Activated CD4-positive, alpha-beta T cell treated with anti-CD3 and anti-CD28 coated beads, Interleukin-2, amount 10 ng/mL, durations not matched to agents 24 days and 14 days (primary cell): ENCODE measurements at places on chromosomes 4 and X.

DNA sequence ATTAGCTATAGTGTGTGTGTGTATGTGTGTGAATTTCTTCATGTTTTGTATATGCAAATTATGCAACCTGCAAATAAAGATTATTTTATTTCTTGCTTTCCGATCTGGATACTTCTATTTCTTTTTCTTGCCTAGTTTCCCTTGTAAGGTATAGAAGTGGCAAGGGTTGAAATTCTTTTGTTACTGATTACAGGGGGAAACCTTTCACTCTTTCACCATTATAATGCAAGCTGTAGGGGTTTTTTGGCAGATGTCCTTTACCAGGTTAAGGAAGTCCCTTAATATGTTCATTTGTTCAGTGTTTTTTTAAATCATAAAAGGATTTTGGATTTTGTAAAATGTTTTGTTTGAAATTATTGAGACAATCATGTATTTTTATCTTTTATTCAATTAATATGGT, 44.3 kb upstream of the PDE5A start:
- no peak for DNase-seq

GRCh38 chrX:65686236-65686635, 18.8 kb downstream of the MSN start:
- DNase-seq, result no peak

DNA sequence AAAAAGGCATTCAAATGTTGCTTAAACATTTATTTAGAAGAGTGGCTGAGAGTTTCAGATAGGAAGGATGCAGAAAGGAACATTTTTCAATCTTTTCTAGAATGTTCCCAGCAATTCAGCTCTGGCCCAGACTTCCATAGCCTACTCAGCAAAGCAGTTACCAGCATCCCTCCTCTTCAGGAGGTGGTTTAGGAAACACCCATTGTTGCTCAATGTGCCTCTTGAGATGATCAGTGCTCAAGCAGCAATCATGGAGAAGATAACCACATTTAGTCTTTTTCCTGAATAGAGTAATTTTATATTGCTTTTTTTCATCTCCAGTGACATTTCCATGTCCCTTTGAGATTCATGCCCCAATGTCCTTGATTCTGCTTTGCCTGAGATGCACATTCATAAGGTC, 328.7 kb upstream of the PPARGC1A start:
- DNase-seq, result no peak

DNA sequence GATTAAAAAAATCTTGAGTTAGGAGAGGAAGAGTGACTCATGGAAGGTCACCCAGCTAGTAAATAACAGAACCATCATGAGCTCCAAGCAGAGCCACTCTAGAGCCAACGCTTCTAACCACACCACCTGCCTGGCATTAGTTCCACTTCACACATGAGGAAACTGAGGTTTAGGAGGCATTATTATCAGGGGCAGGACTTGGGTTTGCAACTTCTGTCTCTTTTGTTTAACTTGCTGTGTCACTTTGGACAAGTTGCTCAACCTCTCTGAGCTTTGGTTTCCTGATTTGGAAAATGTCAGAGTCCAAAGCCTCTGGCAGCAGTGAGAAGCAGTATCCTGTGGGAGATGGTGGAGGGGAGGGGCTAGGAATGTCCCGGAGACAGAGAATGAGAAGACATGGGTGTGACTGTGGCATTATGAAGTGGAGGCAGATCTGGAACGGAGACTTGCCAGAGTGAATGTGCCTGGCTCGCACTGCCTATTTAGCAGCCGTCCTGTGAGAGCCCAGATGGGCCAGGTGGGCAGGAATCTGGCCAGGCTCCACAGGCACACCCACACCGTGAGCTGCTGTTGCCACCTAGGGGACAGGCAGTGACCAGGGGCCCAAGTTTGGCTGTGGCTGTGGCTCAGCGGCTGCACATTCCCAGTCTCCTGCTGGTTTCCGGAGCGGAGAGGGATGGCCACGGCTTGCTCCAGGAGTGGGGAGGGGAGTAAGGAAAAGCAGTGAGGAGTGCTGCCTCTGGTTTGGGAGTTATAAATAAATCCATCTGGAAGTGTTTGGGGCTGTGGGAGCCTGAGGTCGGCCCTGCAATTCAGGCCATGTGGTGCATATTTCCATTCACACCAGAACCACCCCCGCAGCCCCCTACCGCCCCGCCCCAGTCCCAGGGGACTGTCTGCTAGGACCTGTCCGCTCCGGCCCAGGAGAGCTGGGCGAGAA, 93.4 kb downstream of the NHSL2 start:
- DNase-seq, result no peak

- DNase-seq, result no peak
Observed at GRCh38 chr4:24878636-24879016, 34.2 kb downstream of the CCDC149 start.

GRCh38 chrX:84729408-84729807, 227.2 kb upstream of the HDX start:
- DNase-seq, result no peak

GRCh38 chrX:77572322-77572721, 125.1 kb downstream of the FGF16 start:
- no peak for DNase-seq

DNA sequence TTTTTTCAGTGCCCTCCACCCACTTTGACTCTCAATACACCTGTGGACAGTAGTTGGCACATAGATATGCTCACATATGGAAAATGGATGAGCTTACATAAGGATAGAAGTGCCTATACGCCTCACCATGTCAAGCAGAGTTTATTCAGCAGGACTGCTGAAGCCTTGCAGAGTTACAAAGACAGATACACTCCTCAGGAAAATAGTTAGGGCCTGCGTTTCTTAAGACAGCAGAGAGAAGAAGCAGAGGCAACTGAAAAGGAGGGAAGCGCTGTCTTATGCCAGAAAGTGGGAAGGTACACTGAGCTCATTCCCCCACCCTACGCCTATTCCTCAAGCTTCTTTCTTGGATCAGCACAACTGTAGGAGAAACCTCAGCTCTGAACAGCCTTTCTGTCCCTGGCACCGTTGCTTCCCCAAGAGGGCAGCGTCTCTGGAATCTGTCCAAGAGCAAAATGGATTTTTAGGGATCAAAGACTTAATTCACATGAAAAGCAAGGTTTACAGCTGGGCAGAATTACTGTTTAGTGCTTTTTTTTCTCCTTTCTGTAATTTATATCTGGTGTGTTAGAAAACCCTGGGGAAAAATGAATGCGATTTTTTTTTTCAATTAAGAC, 37.3 kb upstream of the MBTPS2 start:
- no peak for DNase-seq

GRCh38 chr4:153560908-153561307, 94.7 kb downstream of the TMEM131L start:
- no peak for DNase-seq

GRCh38 chr4:8400632-8401325, 39.7 kb downstream of the ACOX3 start:
- no peak for DNase-seq

DNA sequence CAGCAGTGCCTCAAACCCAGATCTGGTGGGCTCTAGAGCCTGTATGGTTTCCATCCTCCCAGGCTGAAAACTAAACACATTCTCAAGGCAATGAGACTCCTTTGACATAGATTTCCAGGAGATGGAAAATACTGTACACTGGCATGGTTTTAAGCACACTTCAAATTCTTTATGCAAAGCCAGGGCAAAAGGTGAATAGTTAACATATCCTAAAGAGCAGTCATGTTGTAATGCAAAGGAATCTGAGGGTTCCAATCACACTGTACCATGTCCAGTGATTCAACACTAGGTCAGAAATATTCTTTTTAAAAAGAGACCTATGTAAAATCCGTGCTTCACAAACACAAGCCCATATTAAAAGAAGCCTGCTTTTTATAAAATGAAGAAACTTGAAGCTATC, 195.3 kb downstream of the QDPR start:
- no peak for DNase-seq

- DNase-seq, result peak; percentile 63
Observed at GRCh38 chr4:141771889-141772830, 135.8 kb downstream of the IL15 start.

GRCh38 chr4:75822416-75822815, 79.8 kb downstream of the PPEF2 start:
- no peak for DNase-seq

DNA sequence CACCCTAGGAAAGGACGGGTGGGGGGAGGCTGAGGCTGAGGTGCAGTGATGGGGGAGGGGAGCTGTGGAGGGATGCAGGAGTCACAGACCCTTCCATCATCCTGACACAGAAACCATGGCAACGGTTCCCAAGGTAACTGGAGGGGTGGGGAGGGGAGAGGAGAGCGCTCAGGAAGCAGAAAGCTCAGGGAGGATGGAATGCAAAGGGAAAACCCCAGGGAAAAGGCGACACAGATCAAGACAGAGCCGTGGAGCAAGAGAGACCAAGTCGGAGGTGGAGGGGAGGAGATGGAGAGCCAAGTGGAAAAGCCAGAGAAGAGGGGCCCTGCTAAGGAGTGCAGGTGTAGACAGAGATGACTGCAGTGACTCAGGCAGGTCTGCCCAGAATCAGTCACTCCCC, 14.5 kb downstream of the L1CAM start:
- DNase-seq, result no peak

DNA sequence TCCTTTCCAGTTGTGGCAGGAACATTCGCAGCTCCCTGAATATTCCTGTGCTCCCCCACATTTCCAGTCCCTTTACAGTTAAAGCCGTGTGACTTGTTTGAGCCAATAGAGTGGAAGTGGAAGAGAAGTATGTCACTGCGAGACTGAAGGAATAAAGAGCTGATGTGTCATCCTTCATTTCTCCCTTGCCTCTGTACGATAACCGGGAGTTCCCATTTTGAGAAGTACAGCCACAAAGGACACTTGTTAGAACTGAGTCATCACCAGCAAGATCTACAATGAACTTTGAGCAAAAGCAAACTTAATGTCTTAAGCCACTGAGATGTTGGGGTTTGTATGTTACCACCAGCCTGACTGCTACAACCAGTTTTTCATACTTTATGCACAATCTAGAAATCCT, 92.3 kb downstream of the SPRY1 start:
- DNase-seq, result peak; percentile 63

- peak; percentile 78 for DNase-seq
Observed at GRCh38 chr4:10015140-10015753, 6.0 kb downstream of the SLC2A9 start.

- no peak for DNase-seq
Observed at GRCh38 chrX:40248822-40249221, 151.1 kb upstream of the BCOR start.

GRCh38 chr4:11847167-11847566, 418.5 kb upstream of the HS3ST1 start:
- DNase-seq, result no peak

- DNase-seq, result no peak
Observed at GRCh38 chr4:153119626-153120025, 84.6 kb upstream of the TRIM2 start.

DNA sequence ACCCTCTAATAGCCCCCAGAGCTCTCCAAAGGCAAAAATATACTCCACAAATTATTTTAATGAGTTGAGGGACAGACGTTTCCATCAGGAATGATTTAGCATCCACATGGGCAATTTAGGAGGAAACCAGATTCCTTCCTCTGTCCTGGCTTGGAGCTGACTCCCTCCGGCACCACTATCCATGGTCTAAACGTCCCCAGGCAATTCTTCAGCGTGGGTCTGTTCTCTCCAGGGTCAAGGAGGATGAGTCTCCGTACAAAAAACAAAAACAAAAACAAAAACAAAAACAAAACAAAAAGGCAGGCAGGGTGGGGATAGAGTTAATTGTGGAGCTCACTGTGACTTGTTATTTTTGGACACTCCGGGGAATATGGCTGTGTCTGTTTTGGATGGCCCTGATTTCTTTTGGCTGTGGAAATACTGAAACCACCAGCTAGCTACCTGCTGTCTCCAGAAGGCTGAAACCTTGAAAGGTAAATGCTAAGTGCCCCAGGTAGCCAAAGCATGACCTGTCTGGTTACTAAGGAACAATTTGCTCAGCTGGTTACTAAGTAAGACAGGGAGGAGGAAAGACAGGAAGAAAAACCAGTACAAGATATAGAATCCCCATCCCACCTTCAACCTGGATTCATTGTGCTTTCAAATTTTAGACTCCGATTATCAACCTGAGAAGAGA, 419.1 kb upstream of the LCORL start:
- no peak for DNase-seq

GRCh38 chr4:10115797-10116568, 616 bp downstream of the WDR1 start:
- peak; percentile 93 for DNase-seq

- DNase-seq, result no peak
Observed at GRCh38 chr4:148514041-148514440, 71.8 kb upstream of the NR3C2 start.

DNA sequence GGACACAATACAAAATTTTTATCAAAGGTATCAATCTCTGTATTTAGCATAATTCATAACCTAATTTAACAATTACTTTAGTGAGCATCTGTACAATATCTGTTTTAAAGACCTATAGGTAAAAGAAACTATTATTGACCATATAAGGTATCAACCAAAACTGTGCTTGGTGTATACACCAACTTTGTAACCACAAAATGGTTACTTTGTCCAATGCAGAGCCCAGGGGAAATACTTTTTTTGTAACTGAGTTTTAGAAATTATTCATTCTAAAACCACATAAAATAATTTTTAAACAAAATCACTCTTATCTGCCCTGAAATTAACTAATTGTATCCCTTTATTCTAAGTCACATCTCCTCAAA, 5.0 kb downstream of the CXXC4 start:
- DNase-seq, result no peak

DNA sequence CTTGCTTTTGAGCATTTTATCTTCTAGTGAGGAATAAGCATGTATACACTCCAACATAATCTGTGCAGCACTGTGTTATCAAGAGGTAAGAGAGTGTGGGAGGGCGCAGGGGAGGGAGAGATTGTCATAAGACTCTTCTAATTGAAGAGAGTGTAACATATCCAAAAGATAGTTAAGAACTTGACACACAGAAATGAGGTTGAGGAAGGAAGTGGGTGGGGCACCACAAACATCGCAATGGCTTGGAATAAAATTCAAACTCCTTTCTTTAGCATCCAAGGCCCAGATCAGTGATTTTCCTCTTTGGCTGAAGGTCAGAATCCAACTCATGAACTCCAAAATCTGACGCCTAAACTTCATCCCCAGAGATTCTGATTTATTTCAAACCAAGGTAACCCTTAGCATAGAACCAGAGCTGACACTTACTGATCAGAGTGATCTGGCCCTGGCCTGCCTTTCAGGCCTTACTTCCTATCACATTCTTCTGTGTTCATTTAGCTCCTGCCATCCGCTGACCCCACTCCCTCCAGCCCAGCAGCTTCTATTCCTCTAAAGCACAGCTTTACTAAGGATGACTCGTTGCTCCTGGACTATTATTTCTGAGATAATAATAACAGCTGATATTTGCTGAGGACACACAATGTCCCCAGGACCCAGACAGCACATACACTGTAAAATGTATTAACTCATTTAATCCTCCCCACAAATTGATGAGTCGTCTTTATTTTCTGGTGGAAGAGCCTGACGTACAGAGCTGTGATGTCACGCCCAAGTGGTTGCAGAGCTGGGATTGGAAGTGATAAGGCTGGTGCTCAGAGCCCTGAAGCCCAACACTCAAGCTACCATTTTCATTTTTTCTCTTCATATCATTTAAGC, 10.6 kb upstream of the CTSO start:
- DNase-seq, result no peak
